Stimulated activated memory B cell treated with anti-CD40 and anti-IgM and Interleukin-4, amounts not matched to agents 10 μg/mL and 1 μg/mL and 100 μg/mL, for 72 hours (primary cell): ENCODE measurements at places on chromosomes 11 and 22.

GRCh38 chr11:95780544-95780943 lies 9.0 kb downstream of the FAM76B start:
- no peak for ATAC-seq

DNA sequence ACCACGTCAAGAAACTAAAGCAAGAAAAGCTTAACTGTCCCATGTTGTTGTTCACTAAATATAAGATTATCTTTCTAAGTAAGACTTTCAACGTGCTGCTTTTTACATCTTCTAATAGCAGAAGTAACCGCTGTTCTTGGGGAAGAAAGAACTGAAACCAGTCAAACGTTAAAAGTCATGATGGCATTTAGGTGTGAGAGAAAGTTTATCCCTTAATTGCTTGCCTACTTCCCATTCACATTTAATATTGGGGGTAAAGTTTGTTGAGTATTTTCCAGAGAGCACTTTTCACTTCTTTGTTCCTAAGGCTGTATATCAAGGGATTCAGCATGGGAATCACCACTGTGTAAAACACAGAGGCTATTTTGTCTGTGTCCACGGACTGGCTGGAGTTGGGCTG lies 970 bp downstream of the OR5B21 start:
- peak; percentile 65 for ATAC-seq

DNA sequence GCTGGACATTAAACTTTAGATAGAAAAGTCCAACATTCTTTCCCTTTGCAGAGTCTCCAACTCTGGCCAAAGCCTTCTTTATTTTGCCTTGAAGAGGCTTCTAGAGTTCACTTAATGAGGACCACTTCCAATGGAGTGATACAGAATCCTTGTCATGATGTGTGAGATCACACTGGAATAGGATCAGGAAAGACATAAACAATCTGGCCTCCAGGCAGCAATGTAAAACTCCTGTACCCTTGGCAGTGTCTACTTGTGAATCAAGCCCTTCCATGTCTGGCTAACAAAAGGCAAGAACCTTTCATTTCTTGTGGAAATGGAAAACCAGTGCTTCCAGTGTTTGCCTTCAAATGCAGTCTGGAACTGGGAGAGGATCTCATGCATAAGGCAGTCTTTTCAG lies 56.5 kb upstream of the FIBIN start:
- ATAC-seq = no peak

DNA sequence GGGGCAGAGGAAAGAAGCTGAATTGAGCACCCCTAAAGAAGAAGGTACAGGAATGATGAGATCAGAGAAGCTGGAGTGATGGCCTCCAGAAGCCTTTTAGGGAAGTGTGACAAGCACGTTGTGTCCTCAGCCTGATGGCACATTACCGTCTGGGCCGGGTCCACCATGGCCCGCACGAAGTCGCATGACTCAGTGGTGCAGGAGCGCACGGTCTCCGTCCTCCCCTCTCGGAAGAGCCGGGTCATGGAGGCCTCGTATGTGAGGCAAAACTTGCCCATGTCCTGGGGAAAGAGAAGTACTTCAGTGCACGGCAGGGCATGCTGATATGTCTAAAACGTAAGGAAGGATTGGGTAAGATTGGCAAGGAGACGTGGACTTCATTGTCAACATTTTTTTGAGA lies 11.2 kb upstream of the TESMIN start:
- no peak for ATAC-seq

GRCh38 chr22:45318558-45319323 lies 9.0 kb downstream of the FAM118A start:
- ATAC-seq = peak; percentile 73

GRCh38 chr22:35432228-35432905 lies 32.4 kb downstream of the MCM5 start:
- no peak for ATAC-seq

GRCh38 chr11:10693509-10694081 lies at the start of gene IRAG1:
Gene IRAG1 (minus strand): TSS chr11:10693755. CDS start chr11:10693602, 153 bp downstream.
- no peak for ATAC-seq

DNA sequence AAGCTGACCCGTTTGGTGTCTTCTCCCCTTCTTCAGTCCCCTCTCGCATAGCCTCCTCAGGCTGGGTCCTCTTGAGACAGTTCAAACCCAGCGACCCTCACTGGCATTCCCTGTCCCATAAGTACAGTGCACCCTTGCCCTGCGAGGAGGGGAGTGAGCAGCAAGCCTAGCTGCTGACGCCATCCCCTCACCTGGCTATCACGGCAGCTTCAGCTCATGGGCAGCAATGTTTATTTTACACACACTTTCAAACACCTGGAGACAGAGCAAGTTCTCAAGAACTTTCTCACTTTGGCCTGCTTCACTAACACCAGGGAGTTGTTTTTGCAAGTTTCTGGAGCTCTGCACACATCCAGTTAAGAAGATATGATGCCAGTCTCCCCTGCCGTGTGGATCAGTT lies 189.6 kb upstream of the E2F8 start:
- no peak for ATAC-seq

GRCh38 chr11:33315822-33316221 lies 58.6 kb downstream of the HIPK3 start:
- ATAC-seq = no peak

GRCh38 chr11:20250644-20251247 lies 90.5 kb upstream of the DBX1 start:
- no peak for ATAC-seq

GRCh38 chr11:57116654-57117053 lies 65.1 kb upstream of the LRRC55 start:
- no peak for ATAC-seq

DNA sequence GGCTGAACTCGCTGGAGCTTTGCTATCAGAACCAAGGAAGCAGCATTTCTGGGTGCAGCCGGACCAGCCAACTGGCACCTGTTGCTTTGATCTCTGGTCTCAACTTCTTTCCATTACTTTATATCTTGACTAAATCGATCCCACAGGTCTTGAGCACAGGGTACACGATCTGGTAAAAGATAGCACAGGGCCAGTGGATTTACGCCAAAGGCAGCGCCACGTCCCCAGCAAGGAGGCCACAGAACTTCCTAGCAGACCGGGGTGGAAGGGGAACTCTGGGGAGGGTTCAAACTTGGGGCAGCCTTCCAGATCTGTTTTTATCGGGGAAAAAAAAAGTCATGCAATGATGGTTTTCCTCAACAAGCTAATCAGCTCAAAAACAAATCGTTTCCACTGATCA lies 14.0 kb downstream of the VPS37C start:
- no peak for ATAC-seq

DNA sequence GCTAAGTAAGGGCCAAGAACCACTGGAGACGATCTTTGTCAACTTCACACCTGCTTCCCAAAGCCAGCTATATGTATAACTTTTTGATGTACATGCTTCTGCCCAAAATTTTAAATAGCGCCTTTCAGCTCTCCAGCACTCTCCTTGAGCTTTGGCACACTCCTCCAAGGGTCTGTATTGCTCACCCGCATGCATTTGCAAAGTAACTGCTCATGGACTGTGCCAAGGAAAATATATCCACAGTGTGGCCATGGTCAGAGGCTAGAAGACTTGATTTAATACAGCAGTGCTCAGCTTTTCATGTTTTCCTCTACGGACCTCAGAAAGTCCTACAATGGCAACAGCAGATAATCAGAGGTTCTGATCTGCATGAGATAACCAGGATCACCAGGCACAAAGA lies 550.1 kb downstream of the SOX6 start:
- no peak for ATAC-seq

DNA sequence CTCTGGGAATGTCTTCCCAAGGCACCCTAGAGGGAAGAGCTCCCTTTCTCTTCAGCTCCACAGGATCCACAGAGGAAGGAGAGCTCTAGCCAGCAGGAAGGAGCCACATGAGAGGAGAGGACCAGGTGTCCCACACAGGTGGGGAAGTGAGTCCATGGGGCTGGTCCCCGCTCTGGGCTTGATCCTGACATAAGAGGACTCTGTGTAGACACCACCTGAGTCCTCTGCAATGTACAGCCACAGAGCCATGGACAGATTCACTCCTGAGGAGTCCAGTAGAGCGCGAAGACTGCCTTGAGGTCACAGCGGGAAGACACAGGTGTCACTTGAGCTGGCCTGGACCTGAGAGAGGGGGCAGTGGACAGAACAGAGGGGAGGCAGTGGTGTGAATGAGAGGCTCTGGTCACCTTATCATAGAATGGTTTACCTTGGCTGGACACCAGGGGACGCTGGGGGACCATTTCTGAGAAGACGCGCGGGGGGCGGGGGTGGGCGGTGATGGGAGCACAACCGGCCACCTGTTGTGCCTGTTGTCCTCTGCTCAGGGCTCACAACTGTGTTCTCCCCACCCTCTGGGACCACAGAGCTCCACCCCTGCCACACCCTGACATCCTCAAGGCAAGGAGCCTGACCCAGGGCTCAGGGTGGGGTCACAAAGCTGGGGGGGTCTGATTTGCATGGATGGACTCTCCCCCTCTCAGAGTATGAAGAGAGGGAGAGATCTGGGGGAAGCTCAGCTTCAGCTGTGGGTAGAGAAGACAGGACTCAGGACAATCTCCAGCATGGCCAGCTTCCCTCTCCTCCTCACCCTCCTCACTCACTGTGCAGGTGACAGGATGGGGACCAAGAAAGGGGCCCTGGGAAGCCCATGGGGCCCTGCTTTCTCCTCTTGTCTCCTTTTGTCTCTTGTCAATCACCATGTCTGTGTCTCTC lies 128.2 kb downstream of the ZNF280B start:
- ATAC-seq = peak; percentile 88

GRCh38 chr11:106087815-106088435 lies 10.5 kb downstream of the AASDHPPT start:
- ATAC-seq = no peak

DNA sequence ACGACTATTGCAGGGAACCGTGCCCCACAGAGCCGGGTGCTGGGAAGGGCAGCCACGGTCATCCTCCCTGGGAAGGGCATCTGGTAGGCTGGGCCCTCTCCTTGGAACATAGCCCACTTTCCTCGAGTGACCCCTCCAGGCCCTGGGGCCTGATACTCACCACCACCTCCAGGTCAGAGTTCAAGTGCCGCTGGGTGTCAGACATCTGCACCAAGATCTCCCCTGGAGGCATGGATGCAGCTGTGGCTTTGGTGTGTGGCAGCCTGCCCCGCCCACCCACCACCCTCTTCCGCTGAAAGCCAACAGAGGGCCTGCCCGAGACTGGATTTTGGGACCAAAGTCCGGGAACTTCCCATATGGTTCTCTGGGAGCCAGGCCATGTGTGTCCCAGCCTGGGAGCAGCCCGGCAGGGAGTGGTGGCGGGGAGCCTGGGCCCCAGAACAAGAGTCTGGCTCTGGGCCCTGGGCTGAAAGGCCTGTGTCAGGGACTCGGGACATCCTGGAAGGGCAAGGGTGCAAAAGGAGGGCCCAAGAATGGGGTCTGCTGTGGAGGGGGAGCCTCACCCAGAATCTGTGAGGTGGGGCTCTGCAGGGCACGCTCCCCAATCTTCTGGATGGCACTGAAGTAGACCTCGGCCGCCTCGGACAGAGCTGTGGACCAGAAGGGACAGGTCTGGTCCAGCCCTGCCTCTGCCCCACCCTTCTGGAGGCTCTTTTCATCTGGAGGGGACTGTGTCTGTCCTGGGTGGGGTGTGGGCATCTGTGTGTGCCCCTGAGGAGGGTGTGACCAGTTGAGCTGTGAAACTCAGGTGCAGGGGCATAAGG lies 2.6 kb downstream of the BAIAP2L2 start:
- no peak for ATAC-seq

- ATAC-seq = no peak
Measured at GRCh38 chr22:23818541-23818940, 20.3 kb downstream of the DERL3 start.

- no peak for ATAC-seq
Measured at GRCh38 chr11:10108915-10109680, 184.9 kb downstream of the SBF2 start.

DNA sequence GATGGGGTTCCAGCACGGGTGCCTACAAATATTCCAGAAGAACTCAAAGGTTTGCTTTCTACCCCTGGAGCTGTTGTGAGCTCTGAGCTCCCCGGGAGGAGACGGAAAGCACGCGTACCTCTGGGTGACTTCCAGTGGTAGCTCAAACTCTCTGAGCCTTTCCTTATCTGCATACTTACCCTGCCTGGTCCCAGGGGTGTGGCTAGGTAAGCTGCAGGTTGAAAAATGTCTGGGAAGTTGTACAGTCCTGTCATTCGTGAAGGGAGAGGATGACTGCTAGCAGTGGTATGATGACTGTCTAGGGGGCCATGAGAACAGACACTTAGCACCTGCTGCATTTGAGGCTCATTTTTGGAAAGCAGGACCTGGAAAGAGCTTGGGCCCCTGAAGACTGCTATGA lies 111.5 kb downstream of the DSCAML1 start:
- ATAC-seq = no peak

DNA sequence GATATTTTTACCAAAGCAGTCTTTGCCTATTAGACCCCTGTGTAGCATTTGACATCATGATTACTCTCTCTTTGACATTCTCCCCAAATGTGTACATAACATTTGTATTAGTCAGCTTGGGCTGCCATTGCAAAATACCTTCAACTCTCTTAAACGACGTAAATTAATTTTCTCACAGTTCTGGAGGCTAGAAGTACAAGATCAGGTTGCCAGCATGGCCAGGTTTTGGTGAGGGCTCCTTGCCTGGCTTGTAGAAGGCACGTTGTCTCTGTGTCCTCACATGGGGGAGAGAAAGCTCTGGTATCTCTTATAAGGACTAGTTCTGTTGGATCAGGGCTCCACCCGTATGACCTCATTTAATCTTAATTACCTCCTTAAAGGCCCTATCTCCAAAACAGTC lies 12.3 kb upstream of the DLAT start:
- ATAC-seq = no peak

GRCh38 chr11:61688365-61689163 lies 8.4 kb downstream of the DAGLA start:
- ATAC-seq = no peak

DNA sequence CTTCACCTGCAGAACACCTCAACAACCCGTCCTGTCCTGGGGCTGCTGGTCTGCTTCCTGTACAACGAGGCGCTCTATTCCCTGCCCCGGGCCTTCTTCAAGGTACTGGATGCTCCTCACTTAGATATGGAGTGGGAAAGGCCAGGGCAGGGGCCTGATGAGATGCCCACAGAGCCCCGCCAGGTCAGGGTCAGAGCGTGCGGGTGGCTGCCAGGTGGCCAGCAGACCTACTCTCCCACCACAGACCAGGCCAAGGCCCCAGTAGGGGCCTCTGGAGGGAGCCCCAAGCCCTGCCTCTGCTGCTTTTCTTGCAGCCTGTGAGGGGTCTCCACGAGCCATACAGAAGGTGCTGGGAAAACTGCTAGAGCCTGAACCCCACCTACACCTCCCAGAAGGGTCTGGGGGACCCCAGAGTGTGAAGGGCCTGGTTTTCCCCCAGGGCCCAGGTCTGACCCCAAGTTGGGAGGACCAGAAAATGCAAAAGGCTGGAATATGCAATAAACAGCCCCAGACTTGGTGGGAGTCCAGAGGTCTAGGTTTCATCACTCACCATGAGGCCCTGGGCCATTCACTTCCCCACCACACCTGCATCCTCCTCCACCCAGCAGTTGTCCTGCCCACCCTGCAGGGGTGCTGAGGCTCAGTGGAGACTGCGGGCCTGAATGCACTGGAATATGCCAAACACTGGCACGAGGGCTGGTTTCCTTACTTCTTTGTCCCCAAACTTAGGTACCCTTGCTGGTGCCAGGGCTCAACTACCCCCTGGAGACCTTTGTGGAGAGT lies 14.7 kb downstream of the ZDHHC24 start:
- ATAC-seq = no peak
